AG04449 (cell line): ENCODE measurements at places on chromosomes 3 and 15.

DNA sequence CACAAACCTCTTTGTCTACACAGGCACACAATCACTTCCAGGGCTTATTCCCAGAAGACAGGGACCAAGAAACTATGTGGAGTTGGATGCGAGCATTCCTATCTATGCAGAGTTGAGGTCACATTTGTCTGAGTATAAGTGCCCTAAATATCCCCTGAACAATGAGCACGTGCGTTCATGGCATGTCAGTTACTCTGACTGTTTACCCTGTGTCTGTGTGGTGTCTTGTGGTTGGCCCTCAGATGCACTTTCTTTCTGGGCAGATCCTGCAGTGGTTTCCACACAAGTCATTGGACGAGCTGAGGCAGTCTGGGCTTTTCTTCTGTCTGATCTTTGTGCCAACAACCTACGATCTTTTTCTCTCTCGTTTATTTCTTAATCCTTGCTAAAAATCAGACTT is 134.5 kb downstream of the FBN1 start:
- DNase-seq = no peak

DNA sequence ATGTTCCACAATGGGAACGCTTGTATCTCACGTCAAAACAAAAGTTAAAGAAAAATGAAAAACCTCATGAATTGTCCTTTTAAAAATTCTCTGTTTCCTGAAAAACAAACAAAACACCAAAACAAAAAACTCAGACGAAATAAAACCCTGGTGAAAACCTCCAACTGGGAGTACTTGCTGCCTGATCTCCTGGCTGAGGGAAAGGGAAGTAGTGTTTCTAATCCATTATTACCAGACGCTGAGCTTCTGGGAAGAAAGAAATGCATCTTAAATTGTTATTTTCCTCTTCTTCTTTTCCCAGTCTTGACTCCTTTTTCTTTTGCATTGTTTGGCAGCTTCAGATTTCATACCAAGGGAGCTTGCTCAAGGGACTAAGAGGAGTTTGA is 243.2 kb upstream of the RGMA start:
- no peak for DNase-seq

- DNase-seq = peak; percentile 9
These were observed at the start of gene BSN for GRCh38 chr3:49553692-49554632. Gene BSN, plus strand, starts transcription at chr3:49554477. Its CDS starts 126 bp downstream, at chr3:49554603.

GRCh38 chr3:123620343-123620742 is 35.5 kb upstream of the HACD2 start:
- peak; percentile 34 for DNase-seq

DNA sequence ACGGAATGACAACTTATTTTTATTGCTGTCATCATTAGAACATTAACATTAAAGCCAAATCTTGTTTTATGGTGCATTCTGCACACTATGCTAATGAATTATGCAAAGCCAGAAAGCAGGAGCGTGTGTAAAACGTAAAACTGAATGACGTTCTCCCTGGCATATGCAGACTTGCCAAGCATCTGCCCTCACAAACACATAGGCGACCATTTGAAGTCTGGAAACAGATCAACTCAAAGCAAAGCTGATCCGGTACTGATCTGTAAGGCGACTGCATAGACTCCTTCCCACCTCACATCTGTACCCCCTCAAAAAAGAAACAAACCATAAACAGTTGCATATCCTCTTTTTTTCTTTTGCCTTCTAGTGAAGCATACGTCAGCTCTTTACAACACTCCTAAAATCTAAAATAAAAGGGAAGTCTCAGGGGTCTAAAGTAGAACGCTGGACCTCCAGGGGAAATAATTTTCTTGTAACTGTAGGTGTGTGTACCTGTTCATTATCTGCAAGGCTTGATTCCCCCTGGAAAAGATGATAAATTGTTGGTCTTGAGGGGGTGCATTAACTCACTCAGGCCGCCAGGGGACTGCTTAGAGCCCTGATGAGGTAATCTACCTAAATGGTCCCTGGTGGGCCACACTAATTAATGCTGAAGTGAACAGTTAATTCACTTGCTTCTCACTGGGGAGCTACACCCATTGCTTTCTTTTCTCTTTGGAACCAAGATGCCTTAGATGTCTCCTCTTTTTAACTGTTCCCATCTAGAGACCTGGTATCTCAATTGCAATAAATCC is 231.4 kb downstream of the CDIN1 start:
- DNase-seq = no peak

- DNase-seq = peak; percentile 5
These were observed 933 bp downstream of the DZIP1L start for GRCh38 chr3:138114431-138114918.

GRCh38 chr3:39276746-39277145 is 3.1 kb downstream of the CX3CR1 start:
- DNase-seq = no peak

GRCh38 chr3:20809356-20809755 is 623.4 kb upstream of the SGO1 start:
- no peak for DNase-seq

DNA sequence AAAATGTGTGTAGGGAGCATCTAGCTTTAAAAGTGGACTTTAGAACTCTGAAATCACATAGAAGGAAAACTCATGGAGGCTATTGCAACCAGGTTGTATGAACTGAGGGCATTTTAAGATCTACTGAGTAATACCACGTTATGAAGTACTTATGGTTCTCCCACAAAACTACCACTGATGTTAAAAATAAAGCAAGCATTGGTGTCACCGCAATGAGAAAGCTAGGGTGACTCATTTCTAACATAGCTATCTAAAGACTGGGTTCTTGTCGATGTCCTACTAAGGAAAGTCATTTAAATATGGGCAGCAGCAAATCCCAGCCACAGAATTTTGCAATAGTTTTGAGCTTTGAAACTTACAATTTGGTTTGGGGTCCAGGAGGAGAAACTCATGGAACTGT is 584.8 kb downstream of the DIPK2A start:
- no peak for DNase-seq

DNA sequence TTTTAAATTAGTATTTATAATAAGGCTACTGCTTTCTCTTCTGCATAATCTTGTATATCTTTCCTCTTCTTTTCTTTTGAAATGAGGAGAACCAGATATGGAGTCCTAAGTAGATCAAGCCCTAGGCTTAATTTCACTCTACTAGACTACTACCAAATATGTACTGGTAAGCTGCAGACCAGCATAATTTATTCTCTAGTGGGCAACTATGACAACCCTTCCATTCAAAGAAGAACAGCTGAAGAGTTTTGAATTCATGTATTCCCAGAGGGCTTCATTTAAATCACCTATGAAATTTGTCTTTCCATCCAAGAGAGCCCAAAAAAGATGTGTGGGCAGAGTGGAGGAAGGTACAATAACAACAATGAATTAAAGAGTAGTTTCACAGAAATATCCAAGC is 10.0 kb downstream of the RAD18 start:
- DNase-seq = no peak

GRCh38 chr3:141557961-141558706 is 71.3 kb downstream of the RASA2 start:
- no peak for DNase-seq

GRCh38 chr3:120102232-120102631 is 8.0 kb upstream of the GSK3B start:
- DNase-seq = no peak

DNA sequence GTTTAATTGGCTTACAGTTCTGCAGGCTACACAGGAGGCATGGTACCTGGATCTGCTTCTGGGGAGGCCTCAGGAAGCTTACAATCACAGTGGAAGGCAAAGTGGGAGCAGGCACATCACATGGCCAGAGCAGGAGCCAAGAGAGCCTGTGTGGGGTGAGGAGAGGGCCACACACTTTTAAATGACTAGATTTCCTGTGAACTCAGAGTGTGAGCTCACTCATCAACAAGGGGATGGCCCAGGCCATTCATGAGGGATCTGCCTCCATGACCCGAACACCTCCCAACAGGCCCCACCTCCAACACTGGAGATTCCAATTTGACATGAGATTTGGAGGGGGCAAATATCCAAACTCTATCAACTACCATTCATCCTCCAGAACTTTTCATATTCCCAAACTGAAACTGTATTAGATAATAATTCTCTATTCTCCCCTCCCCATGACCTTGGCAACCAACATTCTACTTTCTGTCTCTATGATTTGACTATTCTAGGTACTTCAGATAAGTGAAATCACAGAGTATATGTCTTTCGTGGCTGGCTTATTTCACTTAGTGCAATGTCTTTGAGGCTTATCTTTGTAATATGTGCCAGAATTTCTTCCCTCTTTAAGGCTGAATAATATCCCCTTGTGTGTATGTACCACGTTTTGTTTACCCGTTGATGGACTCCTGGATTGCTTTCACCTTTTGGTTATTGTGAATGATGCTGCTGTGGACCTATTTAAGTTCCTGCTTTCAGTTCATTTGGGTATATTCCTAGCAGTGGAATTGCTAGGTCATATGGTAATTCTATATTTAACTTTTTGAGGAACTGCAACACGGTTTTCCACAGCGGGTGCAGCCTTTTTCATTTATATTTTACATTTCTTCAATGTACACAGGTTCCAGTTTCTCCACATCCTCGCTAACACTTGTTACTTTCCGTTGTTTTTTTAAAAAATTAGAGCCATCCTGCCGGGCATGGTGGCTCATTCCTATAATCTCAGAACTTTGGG is 43.8 kb downstream of the TKT start:
- DNase-seq = no peak

DNA sequence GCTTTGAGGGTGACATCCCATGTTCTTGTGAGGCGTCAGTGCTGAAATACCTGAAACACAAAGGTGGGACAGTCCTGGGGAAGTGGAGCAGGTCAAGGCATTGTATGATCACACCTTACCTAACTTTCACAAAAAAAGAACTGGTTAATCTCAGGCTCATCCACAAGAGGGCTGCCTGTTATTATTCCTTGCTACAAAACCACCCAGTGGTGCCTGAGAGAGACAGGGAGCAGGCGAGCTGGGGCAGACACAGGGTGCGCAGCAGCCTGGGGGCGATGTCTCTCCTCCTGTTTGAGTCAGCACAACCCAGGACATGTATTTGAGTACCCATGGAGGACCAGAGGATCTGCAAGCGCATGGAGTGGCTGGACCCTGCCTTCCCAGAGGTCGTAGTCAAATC is 316.8 kb upstream of the ATP10A start:
- no peak for DNase-seq

- DNase-seq = no peak
These were observed 169.0 kb downstream of the SPATA16 start for GRCh38 chr3:172972067-172972466.

DNA sequence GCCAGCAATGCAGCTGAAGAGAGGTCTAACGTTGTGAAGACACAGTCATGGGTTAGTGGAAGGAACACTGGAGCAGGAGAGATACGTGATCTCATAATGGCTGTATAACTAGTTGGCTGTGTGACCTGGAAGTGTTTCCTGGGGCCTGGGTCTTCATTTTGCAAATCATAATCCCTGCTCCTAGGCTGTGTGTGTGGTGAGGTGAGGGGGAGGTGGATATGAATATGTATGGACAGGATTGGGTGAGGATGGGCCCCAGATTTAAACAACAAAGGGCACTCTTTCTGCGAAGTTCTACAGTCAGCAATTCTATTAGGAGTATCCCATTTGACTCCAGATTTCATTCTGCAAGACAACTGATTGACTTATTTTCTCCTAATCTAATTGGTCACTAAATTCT is 41.3 kb downstream of the ANKRD28 start:
- DNase-seq = no peak

GRCh38 chr15:80619680-80620079 is 75.4 kb upstream of the ABHD17C start:
- no peak for DNase-seq

DNA sequence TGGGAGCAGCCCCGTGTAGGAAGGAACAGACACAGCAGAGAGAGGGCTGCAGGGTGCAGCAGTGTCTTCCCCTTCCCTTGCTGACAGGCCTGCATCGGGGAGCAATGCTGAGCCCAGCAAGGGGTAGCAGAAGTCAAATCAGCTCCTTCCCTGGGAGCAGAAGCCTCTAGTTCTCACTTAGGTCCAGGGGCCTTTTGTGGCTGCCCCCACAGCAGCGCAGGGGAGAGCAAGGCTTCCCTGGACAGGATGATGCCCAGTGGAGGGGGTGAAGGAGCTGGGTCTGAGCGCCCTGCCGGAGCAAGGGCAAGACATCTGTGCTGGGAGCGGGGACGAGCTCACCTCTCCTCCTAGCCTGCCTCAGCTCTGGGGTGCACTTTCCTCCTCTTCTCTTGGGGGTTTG is 827 bp downstream of the PLCB2 start:
- DNase-seq = no peak

- DNase-seq = no peak
These were observed 99.0 kb downstream of the NEK11 start for GRCh38 chr3:131125684-131126083.

- no peak for DNase-seq
These were observed 49.0 kb downstream of the MEF2A start for GRCh38 chr15:99614749-99615288.

GRCh38 chr15:98746375-98747155 is 98.2 kb downstream of the IGF1R start:
- DNase-seq = no peak

DNA sequence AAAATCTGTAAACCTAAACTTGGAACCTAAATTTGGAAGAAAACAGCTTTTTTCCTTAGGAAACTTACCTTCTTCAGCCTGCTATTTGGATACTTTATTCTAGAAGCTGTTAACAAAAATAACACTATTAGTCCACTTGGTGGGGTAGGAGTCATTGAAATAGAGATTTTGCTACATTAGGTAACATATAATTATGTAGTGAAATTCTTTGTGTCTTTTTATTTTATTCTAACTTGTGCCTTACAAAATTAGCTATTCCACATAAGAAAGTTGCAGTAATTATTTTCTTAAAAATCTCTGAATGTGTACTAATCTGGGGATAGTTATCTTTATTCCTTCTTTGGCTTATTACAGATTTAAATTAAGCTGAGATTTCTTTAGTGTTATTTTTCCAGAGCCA is 360.4 kb upstream of the ROBO2 start:
- no peak for DNase-seq

- DNase-seq = peak; percentile 16
These were observed 27.2 kb downstream of the AQR start for GRCh38 chr15:34942363-34942762.

DNA sequence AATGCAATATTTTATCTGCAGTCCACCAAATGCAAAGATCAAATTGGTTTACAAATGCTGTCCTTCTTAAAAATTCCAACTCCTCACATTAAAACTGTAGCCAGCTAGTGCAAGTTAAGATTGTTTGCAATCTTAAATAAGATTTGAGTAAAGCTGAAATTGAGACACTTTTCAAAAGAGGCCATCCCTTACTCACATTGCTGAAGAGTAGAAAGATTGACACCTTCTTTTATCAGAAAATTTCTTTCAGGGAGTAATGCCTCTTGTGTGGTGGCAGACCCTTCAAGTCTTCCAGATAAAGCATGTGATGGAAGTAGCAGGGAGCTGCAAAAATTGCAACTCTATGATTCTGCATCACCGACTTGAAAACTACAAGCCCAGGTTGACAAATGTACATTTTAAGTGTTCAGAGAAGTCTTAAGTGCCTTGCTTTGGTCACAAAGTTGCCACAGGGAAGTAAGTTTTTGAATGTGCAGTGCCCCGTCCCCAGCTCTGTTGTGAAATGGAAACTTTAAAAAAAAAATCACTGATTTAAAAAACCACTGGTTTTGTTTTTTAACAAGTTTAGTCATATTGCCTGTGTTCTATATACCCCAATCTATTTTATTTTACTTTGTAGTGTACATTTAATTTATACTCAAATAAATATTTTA is 12.6 kb downstream of the CD86 start:
- DNase-seq = no peak

GRCh38 chr15:41683955-41684354 is 23.8 kb downstream of the MGA start:
- no peak for DNase-seq
